ENCODE measurements at places on chromosomes 11 and 22.

- no peak for DNase-seq
Observed at GRCh38 chr22:47175151-47176025, 412.9 kb downstream of the TBC1D22A start.

DNA sequence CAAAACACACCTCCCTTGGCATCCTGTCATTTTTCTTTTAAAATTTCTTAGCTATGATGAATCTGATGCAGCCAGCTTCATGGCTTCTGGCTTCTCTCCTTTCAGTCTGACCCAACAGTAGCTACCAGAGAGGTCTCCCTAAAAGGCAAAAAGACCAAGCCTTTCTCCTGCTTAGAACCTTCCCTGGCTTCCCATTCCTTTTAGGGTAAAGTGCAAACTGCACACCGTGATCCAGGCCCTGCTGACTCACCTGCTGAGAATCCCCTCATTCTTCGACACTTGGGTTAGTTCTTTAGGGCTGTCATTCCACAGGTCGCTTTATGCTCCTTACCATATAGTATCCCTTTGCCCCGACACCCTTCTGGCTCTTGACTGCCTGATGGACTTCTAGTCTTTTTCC lies 362.4 kb downstream of the MIAT start:
- DNase-seq, result no peak

DNA sequence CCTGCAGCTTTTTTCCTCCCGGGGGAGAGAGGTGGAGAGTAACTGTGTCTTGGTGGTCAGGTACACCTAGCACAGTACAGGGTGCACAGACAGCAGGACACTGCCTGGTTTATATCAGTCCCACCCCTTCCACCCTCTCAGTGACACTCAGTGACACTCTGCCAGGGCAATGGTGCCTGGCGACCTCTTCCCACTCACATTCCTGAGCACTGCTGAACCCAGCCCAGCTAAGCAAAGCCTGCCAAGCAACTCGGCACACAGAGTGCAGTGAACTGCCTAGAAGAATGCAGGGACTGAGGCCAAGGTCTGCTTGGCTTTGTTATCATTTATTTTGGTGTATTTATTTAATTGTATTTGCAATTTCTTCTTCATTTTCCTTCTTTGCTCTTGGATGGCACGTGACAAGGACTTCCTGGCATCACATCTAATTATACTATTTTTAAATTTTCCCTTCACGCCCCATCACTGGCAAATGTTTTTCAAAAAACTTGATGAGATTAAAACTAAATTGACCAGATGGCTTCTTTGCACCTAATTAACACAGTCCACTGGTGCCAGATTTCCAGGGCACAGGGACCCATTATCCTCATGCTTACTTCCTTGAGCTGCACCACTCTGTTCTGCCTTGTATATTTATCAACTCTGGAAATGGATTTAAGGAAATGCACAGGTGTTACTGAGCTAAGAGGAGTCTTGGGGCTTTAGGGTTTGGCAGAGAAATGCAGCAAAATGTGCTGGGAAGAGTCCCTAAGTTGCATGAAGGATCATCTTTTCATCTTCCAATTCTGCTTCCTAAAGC lies 205.6 kb downstream of the ADAMTS15 start:
- DNase-seq, result no peak

DNA sequence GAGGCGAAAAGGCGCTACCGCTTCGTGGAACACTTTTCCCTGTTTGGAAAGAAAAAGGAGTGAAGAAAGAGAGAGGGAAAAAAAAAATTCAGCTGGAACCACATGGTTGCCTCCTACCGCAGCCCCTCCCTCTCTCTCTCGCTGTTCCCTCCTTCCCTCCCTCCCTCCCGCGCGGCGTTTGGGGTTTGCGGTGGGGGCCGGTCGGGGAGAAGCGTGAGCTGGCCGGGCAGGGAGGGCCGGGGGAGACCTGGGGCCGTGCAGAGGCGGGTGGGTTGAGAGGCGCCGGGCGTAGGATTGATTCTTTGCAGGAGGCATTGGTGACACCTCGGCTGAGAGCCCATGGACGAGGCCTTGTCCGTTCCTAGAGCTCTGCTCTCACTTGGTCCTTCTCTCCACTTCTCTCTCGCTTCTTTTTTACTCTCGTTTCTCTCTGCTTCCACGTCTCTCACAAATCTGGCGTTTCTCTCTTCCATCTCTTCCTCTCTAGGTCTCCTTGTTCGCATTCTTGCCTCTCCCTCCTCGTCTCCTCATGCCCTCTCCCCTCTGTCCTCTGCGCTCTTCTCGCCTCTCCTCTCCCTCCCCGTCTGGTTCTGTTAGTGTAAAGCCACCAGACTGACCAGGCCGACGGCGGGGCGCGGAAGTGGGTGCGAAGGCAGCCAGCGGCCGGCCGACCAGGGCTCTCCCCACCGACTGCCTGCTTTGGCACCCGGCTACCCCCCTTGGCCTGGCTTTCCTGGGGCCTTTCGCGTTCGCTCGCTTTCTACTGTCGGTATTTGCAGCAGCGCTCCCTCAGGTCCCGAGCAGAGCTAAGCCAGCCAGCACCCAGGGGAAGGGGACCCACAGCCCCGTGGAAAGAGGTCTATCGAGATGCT lies at the start of gene CLMP:
Gene CLMP (minus strand): TSS at position 61 of the 872 bp plus-strand sequence. CDS start 308 bp downstream, outside the sequence.
- no peak for DNase-seq

DNA sequence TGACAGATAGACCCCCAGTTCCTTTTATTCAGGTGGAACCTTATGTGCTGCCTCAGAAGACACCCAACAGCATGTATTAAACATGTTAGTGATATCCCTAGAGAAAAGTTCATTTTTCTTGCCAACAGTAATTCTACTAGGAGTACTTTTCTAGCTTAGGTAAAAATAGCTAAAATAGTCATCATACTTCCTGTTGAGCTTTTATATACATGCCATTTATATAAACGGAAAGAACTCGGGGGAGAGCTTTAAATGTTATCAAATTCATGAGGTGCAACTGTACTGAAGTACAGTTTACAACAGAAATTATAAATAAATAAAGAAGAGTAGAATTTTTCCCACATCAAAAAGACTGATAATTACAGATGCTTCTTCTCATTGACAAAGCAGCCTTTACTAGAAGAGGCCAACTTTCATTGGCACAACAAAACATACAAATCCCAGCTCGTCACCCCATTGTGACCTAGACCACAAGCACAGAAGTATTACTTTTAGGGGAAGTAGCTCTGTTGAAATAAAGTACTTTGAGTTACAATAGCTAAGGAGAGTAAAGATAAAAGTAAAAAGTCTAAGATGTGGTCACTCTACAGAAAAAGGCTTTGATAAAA lies 59.1 kb upstream of the POU2AF2 start:
- no peak for DNase-seq

GRCh38 chr11:69950120-69950519 lies 128.0 kb upstream of the ANO1 start:
- no peak for DNase-seq

Data from activated naive CD4-positive, alpha-beta T cell (primary cell).